Prostate gland (tissue), 2 donors: ENCODE measurements at places on chromosomes 12 and 14. TPM values are rescaled to one million over a fixed set of nuclear protein-coding genes. Genes with fewer than 3 reads are reported as not detected.
A peak's percentile ranks its signal among the peaks of the same experiment; 100 is the strongest.

TNFRSF1A gene
- total RNA-seq: 168 TPM

- DNase-seq: peak; percentile 77
These were observed 141.3 kb downstream of the TSPAN9 start for GRCh38 chr12:3218228-3219171.

- no peak for DNase-seq
These were observed 141.0 kb downstream of the SRGAP1 start for GRCh38 chr12:63985456-63985855.

BIN2 gene
- 2.6 TPM for total RNA-seq

CCDC177 gene
- total RNA-seq: not detected

DNA sequence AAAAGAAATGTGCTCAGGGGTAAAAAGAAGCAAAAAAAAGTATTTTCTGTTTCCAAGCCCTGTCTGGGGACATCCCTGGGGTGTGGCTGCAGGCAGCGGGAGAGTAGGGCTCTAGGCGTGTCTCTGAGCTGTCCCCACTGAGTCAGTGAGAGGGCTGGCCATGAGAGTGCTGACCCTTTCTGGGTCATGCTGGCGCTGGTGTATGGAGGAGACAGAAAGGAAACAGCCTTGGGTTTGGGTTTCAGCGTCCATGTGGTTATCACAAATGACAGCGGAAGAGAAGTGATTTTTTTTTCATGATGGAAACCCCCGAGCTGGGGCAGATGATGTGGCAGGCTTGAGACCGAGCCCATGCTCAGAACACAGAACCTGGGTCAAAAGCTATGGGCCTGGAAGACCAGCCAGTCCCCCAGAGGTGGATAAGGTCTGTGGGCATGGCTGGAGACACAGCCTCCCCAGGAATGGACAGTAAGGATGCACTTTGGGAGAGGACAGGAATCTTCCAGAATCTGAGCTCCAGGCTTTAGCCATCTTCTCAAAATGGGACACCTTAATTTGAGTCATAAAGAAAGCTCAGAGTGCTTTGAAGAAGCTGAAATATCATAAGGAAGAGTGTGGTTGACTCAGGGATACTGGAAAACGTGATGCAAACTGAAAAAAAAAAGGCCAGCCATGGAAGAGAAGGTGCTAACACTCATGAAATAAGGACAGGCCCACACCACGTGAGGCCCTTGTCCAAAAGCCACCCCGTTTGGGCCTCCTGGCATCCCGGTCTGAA lies 36.2 kb downstream of the SYNE3 start:
- no peak for DNase-seq

GRCh38 chr14:76133103-76133502 lies 18.6 kb upstream of the GPATCH2L start:
- no peak for DNase-seq

GRCh38 chr12:13233830-13234641 lies 37.5 kb downstream of the EMP1 start:
- peak; percentile 18 for DNase-seq

GRCh38 chr12:10189653-10190052 lies 10.8 kb downstream of the TMEM52B start:
- peak; percentile 37 for DNase-seq

- DNase-seq: no peak
These were observed 5.9 kb upstream of the APOLD1 start for GRCh38 chr12:12779529-12779928.
